ENCODE measurements at places on chromosomes 5 and 9. TPM values are rescaled to one million over a fixed set of nuclear protein-coding genes. Genes with fewer than 3 reads are reported as not detected.

DNA sequence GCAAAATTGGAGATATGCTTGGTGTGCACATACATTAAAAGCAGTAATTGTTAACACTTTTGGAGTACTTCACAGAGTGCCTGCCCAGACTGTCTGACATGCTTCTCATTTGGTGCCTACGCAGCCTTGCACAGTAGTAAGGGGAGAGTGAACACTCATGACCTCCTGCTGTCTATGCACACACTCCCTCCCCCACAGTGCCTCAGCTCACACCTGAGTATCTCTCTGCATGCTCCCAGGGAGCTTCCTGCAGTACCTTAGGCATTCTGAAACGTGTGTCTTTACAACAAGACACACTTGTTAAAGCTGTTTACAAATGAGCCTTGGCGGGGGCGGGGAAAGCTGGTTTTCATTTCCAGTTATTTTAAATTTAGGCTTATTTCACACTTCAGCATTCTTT is 18.0 kb downstream of the MAP3K1 start:
- no peak for DNase-seq

GRCh38 chr9:81393985-81394811 is 295.1 kb downstream of the TLE1 start:
- DNase-seq = no peak

DNA sequence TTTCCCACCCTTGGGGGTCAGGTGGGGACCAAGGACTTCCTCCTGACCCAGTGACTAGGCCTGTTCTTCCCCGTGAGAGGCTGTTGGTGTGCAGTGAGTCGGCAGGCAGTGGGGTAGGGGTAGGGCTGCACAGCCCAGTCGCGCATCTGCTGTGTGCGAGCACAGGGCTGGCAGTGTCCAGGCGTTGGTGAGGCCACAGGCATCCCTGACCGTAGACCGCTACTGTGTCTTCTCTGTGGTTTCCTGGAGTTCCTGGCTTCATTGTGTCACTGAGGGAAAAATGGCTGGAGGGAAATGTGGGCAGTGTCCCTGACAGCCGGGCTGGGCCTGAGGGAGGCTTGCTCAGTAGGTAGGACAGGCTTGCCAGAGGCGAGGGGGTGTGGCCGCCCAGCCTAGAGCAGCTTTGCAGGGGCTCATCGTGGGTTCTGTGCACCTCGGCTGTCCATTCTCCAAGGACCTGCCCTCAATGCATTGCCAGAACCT is 95.4 kb downstream of the CACNA1B start:
- DNase-seq = no peak

DNA sequence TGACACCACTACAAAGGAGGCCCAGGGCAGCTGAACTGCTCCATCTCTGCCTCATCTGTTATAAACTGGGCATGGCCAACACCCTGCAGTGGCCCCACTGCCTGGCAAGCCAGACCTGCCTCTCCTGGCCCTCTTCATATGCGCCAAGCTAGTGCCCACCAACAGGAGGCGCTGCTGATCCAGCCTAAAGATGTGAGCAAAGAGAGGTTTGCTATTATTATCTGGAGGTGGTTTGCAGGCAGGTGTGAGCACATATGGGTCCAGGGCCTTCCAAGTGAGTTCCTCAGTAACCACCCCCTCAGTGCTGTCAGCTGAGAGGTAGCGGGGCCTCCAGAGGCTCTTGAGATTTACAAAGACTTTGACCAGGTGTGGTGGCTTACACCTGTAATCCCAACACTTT is 232.2 kb downstream of the SYK start:
- DNase-seq = no peak

DNA sequence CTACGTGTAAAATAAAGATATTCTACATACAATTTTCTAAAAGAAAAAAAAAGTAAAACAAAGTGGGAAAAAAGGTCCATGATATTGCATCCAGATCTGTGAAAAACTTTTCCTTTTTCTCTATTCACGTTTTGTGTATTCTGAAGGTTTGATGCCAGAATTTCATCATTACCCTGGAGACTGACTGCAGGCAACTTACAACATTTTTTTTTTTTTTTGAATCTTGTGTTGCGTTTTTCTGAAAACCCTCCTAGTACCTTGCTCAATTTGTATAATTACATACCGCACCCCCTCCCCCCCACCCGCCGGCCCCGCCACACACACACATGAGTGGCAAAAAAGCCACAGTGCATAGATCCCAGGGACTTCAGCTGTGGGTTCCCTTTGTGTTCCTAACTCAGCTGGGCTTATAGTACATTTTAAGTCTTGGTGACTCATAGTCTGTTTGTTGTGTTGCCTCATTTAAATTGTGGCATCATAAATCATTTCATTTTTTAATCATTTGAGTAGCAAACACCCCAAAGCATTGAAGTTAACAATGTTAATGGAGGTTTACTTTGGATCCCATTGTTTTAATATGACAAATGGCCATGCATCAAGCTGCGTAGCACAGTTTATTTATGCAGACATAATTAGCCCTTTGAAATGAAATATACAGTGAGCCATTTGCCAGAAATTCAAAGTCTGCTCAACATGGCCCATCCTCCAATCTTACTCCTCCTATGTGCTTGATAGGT is 36.0 kb downstream of the PRDM6 start:
- no peak for DNase-seq

DNA sequence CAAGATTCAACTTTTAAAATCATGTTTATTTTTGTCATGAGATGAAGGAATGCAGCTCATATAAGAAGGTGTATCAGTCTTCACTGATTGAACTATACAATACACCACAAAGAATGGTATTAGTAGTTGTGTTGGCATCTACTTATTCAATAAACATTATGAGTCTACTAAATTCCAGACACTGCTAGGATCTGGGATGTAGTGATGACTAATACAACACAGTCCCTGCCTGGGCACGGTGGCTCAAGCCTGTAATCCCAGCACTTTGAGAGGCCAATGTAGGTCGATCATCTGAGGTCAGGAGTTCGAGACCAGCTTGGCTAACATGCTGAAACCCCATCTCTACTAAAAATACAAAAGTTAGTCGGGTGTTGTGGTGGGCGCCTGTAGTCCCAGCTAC is 171.4 kb upstream of the NFIB start:
- no peak for DNase-seq

- no peak for DNase-seq
Measured at GRCh38 chr9:6040077-6040476, 24.7 kb upstream of the RANBP6 start.

DNA sequence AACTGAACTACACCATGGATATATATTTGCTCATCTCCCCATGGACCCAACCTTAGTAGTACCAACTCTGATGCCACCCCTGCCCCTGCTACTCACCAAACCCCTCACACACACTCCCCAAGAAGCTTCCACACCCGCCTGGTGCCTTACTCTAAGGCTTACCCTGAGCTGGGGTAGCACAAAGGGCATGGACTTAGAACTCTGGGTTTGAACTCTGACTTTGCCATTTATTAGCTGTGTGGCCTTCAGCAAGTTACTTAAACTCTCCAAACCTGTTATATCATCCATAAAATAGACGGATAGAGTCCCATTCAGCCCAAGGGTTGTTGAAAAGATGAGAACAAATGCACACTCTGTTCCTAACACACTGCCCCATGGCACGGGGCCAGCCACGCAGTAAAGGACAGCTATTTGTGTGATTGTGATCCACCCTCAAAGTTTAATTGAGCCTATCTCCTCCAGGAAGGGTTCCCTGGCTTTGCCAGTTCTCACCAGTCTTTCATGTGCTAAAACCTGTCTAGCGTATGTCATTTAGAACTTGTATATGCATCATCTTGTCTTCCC is 111.0 kb downstream of the KLHL3 start:
- no peak for DNase-seq

- no peak for DNase-seq
Measured at GRCh38 chr5:19488786-19489185, 499.2 kb downstream of the CDH18 start.

DNA sequence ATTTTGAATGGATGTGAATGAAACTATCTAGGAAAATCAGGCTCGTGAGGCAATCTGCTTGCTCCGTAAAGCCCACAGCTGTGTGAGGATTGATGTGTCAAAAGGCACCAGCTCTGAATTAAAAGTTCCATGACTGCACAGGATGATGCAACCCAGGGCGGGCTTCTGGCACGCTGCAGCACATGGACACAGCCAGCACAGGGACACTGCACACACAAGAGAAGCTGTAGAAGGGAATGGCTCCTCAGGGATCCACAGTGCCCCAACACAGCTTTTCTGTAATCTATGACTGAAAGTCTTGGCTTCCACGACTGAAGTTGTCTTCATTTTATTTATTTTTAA is 151.0 kb downstream of the GCNT1 start:
- no peak for DNase-seq

- DNase-seq = peak; percentile 8
Measured at GRCh38 chr5:67353500-67354450, 157.2 kb upstream of the CD180 start.

- no peak for DNase-seq
Measured at GRCh38 chr5:112014783-112015395, 257.9 kb upstream of the NREP start.

DNA sequence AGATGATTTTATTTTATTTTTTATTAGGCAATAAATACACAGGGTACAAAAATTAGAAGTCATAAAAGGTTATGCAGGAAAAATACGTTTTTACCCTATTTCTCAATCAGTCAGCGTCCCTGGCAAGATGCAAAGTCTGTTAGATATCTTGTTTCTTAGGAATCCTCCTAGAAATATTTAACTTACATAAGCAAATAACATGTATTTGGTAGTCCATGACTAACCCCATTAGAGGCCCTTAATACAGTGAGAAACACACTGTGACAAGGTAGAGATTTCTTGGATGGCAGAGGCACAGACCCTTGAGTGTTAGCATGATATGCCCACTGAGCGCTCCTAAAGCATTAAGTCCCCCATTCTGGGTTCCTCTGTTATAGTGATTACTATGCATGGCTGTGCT is 121.2 kb upstream of the ADAMTSL1 start:
- no peak for DNase-seq

GRCh38 chr5:34484216-34484920 is 171.8 kb upstream of the RAI14 start:
- no peak for DNase-seq

DNA sequence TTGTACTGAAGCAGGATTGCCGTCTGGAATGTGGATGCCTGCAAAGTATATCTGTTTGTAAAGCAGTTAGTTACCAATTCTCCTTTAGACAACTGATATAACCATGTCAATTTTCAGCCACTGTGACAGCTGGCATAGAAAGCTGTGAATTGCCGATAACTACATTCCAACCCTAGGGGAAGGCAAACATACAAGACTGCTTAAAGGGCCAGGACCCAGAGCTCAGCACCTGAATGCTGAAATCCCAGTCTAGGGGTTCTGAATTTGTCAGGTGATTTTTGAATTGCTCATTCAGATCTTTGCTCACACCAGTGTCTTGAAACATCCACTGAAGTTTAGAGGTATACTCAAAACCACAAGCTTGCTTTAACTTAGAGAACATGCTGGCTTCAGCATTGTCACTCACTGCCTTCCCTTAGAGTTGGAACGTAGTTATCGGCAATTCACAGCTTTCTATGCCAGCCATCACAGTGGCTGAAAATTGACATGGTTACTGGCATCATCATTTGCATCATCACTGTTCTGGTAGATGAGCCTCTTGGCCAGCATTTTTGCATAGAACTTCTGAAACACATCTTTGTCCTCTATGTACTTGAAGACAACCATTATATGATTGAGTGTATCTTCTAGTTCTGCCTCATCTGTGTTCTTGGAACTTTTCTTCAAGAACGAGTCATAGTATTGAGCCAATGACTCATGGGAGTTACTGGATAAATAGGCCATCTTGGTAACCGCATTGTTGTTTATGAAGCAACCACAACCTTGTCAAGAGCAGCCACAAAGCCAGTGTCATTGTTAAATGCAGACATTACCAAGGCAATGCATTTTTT is 82.1 kb downstream of the CCDC192 start:
- no peak for DNase-seq

GRCh38 chr9:82404196-82404870 is 415.8 kb downstream of the SPATA31D1 start:
- DNase-seq = no peak

GRCh38 chr5:101637599-101637998 is 658.5 kb downstream of the SLCO4C1 start:
- DNase-seq = no peak

GRCh38 chr5:56112526-56113121 is 117.9 kb upstream of the IL6ST start:
- DNase-seq = no peak

DNA sequence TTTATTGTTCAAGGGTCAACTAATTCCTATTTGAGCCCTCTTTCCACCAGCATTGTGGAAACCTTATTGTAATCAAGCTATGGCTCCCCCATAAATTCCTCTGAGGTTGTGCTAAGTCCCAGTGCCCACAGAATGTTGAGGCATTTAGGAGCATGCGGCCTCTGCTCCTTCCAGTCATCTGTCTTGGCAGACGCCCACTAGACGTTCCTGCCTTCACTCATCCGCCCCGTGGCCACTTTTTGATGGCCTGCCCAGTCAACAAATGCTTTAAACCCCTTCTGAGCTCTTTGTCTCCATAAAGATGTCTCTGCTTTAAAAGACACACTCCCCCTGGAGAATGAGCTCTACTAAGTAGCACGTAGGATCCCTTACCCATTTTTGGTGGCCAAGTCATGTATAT is 104.7 kb downstream of the GAS1 start:
- DNase-seq = no peak

GRCh38 chr5:88480801-88481499 is 212.3 kb upstream of the TMEM161B start:
- DNase-seq = no peak

- no peak for DNase-seq
Measured at GRCh38 chr5:17118631-17119030, 98.8 kb upstream of the BASP1 start.

- DNase-seq = no peak
Measured at GRCh38 chr5:14086261-14086660, 56.9 kb upstream of the TRIO start.

GRCh38 chr9:93020151-93020550 is 38.4 kb upstream of the SUSD3 start:
- no peak for DNase-seq

GRCh38 chr9:125732562-125732961 is 14.6 kb upstream of the PBX3 start:
- no peak for DNase-seq

GRCh38 chr9:130565792-130566191 is 13.6 kb upstream of the FUBP3 start:
- DNase-seq = no peak

GRCh38 chr9:120944434-120944843 is 17.8 kb upstream of the TRAF1 start:
- DNase-seq = no peak

GRCh38 chr9:104300124-104300523 is 203.9 kb upstream of the OR13F1 start:
- no peak for DNase-seq

Gene WNT8A
- not detected for total RNA-seq

Gene B4GALT1
- 1.2 TPM for total RNA-seq

Gene TRAF1
- 2.5 TPM for total RNA-seq

Gene SPINK5
- not detected for total RNA-seq

Gene EMB
- 3.0 TPM for total RNA-seq

Gene SPACA9
- total RNA-seq = 2.8 TPM

Gene HAPLN1
- total RNA-seq = 15.1 TPM

Gene POU5F2
- total RNA-seq = 6.9 TPM

Gene PCDHB14
- total RNA-seq = 13.4 TPM

Gene ZNF354C
- total RNA-seq = 59.6 TPM
